ENCODE measurements at places on chromosomes 12 and 14.
A peak's percentile ranks its signal among the peaks of the same experiment; 100 is the strongest.

- no peak for DNase-seq
Measured at GRCh38 chr12:96099986-96100385, 64.6 kb upstream of the LTA4H start.

- no peak for DNase-seq
Measured at GRCh38 chr12:69508091-69508490, 37.9 kb downstream of the FRS2 start.

GRCh38 chr12:76927170-76927784, 48.5 kb upstream of the CSRP2 start:
- no peak for DNase-seq

DNA sequence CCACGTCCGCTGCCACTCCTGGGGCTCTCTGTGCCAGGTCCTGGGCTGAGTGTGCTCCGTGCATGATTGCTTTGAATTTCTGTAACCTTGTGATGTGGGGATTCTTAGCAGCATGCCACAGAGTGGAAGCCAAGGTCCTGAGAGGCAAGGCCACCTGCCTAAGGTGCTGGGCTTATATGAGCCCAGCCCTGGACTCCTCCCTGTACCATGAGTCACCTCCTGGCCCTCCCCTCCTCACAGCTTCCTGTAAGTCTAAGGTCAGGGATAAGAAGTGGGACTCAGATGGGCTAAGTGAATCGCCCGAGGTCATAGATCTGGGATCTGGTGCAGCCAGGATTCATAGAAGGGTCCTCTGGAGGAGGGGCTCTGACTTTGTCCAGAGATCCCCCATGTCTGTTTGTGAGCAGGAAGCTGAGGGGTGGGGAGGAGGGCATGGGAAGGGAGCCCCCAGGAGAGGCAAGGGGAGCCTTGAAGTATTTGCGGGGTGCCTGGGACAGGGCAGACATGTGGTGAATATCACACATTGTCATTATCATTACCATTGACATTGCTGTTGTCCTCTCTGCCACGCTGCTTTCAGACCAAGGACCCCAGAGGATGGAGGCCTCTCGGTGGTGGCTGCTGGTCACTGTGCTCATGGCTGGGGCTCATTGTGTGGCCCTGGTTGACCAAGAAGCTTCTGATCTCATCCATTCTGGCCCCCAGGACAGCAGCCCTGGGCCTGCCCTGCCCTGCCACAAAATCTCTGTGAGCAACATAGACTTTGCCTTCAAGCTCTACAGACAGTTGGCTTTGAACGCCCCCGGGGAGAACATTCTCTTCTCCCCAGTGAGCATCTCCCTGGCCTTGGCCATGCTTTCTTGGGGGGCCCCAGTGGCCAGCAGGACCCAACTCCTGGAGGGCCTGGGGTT, 28.8 kb downstream of the SERPINA3 start:
- no peak for DNase-seq

GRCh38 chr14:90060312-90060964, 1.4 kb upstream of the KCNK13 start:
- peak; percentile 13 for DNase-seq

DNA sequence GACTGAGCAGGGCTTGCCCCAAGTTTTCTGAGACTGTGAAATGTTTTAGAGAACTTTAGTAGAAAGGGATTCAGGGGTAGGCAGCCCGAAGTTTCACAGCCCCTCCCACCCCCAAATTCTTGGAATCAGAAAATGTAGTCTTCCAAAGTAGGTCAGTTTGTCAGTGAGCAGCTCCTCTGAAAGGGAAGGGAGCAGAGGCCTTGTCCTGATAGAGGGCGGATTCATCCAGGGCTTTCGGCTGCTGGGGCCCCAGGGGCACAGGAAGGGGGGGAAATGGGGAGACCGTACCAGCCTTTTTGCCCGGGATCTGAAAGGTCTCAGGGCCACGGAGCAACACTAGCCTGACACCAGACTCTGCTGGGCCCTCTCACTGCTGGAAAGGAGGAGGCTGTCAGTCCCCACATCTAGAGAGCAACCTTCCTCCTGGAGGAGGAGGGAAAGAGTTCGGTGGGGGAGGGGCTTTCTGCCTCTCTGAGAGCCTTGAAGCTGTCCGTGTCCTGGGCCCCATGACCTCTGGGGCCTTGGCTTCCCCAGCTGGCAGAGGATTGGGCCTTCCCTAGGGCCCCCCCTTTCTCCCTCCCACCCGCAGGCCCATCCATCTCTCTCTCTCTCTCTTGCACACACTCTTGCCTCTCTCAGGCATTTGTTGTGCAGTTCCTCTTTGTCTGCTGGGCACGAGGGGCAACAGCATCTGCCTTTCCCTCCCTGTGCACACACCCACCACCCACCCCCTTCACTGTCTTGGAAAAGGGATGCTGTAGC, at the start of gene IKZF4:
Gene IKZF4, plus strand, starts transcription at position 621 of the 762 bp plus-strand sequence. CDS start 451 bp downstream, outside the sequence.
- DNase-seq = no peak

- no peak for DNase-seq
Measured at GRCh38 chr12:29869946-29870345, 86.2 kb upstream of the TMTC1 start.

- no peak for DNase-seq
Measured at GRCh38 chr14:85917716-85918115, 387.8 kb downstream of the FLRT2 start.

DNA sequence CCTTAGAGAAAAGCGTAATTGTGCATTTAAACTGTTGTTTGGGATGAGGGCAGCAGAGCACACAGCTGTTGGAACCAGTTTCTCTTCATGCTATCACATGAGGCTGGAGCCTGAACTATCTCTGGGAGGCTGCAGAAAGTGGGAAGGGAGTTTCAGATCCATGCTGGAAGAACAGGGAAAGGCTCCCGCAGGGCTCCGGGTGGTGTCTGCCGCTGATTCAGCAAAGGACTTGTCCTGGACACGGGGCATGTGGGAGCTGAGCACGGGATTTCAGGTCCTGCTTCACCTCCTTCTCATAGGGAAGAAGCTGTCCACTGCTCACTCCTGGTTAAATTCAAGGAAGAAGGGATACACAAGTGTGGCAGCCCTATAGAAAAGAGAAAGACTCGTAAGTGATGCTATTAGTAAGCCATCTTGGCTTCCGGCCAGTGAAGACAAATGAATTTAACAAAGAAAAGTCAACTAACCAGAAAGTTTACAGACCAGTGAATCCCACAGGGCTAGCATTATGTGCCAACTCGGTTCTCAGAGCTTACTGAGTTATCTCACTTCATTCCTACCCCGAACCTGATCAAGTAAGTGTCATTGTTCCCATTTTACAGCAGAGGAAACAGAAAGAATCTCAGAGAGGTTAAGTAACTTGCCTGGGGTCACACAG, 6.7 kb upstream of the FZD10 start:
- DNase-seq = no peak

GRCh38 chr12:109740694-109741245, 27.1 kb downstream of the FAM222A start:
- DNase-seq = peak; percentile 3

GRCh38 chr12:64840949-64841717, 16.7 kb downstream of the TBC1D30 start:
- no peak for DNase-seq

DNA sequence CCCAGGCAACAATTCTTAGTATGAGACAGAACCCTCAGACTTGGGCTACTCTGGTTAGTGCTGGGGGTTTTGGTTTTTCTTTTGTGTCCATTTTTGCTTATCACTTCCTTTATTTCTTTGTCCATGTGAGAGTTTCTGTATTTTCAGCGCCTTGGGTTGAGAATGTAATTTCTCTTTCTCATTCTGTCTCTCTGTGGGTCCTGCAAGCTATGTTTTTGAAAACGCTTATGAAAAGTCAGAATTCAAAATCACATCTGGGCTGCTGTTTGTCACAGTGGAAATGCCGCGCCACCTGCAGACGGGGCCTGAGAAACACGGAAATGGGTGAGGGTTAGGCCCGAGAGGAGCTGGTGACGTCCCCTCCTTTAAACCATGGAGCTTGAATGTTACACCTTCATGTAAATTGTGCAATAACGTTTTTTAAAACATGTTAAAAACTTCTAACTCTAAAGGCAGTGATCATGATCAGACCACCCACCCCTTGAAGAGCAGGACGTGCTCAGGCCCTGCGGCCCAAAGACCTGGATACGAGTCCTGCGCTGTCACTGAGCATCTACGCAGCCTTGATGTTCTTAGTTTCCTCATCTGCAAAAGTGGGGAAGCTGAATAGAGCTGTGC, 26.1 kb downstream of the JDP2 start:
- no peak for DNase-seq

DNA sequence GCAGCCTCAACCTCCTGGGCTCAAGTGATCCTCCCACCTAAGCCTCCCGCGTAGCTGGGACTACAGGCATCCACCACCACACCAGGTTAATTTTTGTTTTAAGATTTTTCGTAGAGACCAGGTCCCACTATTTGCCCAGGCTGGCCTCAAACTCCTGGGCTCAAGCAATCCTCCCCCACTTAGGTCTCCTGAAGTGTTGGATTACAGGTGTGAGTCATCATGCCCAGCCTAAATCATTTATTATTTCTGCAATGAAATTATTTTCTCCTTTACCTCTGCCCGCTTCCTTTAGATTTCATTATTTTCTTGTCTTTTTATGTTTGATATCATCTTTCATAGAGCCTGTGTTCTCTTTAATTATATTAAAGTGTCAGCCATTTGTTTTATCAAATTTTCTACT, 165.2 kb upstream of the OTX2 start:
- no peak for DNase-seq

- DNase-seq = no peak
Measured at GRCh38 chr14:59890676-59891075, 20.1 kb upstream of the RTN1 start.

DNA sequence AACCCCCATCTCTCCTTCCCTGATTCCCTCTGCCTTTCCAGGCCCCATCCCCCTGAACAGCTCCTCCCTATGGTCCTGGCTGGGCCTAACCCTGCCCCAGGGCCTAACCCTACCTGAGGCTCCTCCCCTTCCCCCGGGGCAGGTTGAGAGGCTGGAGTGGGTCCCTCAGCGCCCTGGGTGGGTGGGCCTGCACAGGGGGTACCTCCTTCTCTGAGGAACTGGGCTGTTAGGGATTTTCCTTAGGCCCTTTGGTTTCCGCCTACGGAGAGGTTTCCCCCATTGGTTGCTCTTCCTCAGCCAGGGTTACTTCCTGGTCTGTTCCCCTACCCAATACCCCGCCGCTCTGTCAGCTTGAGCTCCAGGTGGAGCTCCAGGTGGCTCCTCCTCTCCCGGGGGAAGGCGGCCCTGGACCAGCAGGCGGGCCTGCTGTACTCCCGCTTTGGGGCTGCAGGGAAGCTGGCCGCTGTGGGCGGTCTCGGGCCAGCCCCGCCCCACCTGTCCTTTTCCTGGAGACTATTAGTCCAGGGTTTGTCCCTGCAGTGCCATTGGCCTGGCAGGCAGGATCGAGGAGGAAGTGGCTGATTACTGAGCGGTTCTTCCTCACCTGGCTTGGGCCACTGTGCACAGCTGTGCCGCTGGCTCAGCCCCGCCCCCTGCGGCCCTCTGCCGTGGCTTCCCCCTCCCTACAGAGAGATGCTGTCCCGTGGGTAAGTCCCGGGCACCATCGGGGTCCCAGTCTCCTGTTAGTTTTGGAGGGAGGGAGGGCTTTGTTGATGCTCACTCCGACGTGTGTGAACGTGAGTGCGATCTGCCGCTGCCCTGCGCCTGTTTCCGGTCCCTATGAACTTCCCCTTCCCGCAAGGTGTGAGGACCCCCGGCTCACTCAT, 2.5 kb downstream of the C12orf57 start:
- peak; percentile 65 for DNase-seq

DNA sequence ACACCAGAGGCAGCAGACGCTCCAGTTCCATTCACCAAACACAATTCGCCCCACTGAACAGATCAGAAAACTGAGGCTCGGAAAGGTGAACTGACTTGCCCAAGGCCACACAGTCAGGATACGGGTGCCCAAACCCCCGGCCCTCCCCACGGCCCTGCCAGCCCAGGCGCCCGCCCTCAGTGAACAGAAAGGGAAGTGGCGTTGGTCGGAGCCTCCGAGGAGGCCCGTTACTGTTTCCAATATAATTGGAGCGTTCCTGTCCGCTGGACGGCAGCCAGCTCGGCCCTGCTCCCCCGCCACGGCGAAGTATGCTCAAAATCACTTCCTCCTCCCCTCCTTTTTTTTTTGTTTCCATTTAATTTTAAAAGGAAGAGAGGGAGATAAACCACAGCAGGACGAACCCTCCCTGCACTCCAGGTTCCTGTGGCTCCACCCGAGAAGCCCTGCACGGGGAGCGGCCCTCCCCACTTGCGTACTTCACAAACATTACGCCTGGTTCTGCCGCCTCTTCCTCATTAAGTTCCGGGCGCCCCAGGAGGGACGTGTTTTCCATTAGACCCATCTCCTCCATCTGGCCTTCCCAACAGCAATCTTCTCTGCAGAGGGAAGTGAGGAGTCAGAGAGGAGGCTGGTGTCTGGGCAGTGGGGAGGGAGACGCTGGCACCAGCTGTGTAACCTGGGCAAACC, 61.1 kb downstream of the NCOR2 start:
- no peak for DNase-seq

- DNase-seq = no peak
Measured at GRCh38 chr12:88960213-88960878, 380.1 kb upstream of the KITLG start.

DNA sequence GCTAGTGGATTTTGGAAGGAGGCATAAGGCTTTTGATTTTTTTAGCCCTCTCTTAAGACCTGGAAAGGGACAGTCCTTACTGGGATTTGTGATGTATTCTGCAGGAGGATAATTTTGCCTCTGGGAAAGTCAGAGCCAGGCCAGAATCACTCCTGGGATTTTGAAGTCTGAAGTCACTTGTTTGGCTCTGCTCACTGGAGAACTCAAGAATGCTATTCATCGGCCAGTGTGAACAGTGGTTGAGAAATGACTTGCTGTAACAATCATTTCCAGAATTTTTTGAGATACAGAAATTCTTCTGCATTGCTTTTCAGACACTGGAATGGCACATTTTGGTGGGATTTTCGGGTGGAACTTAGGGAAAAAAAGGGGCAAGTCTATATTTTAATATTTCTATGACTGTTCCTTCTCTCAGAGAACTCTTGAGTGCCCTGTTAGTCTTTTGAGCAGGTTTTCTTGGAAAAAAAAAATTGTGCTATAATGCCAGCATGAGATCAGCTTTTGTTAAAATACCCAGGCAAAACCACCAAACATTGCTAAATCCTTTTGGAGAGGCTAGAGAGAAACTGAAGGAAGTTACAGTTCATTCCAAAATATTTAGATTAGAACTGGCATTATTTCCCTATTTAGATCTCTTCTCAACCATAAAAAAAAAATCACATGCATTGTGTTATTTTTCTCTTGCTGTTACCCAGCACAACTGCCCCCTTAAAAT, 26.1 kb upstream of the BHLHE41 start:
- no peak for DNase-seq

- DNase-seq = no peak
Measured at GRCh38 chr12:42923583-42923982, 334.0 kb upstream of the PRICKLE1 start.

DNA sequence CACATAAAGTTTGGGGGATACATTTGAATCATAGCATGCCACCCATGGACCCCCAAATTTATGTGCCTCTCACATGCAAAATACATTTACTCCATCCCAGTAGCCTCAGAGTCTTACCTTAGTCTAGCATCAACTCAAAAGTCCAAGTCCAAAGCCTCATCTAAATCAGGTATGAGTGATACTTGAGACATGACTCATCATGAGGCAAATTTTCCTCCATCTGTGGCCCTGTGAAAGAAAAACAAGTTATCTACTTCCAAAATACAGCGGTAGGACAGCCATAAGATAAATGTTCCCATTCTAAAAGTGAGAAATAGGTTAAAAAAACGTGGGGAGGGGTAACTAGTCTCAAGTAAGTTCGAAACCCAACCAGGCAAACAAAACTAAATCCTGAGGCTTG, 444.2 kb downstream of the SNAPC1 start:
- no peak for DNase-seq

GRCh38 chr12:12180575-12180974, 86.3 kb downstream of the LRP6 start:
- no peak for DNase-seq

GRCh38 chr12:89453121-89453978, 71.2 kb downstream of the GALNT4 start:
- no peak for DNase-seq

Measured in T-helper 17 cell (primary cell).